ENCODE measurements at places on chromosomes 5 and 9.

DNA sequence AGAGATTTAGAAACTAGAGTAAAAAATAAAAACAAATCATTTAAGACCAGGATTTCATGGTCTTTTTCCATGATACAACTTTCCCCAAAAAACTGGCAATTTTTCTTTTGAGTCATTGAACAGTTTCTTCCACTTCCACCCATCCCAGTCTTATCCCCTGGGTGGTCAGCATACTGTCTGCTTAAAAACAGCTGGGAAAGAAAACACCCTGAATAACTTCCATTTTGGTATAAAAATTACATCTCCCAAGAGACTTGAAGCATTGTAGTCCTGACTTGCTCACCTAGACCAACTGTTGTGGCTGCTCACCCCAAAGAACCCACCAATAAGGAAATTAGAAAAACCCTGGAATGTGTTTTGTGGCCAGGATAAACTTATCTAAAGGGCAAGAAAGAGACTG lies 731.3 kb downstream of the NR2F1-AS1 start:
- no peak for DNase-seq

GRCh38 chr5:150613991-150614660 lies 26.3 kb upstream of the SYNPO start:
- no peak for DNase-seq

DNA sequence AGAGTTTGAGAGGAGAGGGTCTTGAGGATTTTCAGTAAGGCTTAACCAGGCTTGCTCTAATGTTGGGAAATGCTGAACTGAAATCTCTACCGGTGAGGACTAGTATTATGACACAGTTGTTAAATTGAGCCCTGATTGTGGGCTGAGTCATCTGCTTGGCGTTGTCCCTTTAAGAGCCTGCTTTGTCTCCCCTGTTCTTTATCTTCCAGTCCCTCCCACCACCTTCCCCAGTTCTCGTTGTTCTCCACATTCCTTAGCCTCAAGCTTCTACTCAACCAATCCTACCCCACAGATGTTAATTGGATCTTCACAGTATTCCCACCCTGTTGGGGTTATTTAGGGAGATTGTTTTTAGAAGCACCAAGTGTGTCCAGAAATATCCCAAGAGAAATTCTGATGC lies 57.6 kb downstream of the ANKRD55 start:
- no peak for DNase-seq

- no peak for DNase-seq
Observed at GRCh38 chr9:21993007-21993406, 1.2 kb downstream of the CDKN2A start.

GRCh38 chr9:134658378-134658955 lies 16.9 kb downstream of the COL5A1 start:
- DNase-seq: peak; percentile 76

- no peak for DNase-seq
Observed at GRCh38 chr5:133727636-133728035, 115.3 kb upstream of the FSTL4 start.

DNA sequence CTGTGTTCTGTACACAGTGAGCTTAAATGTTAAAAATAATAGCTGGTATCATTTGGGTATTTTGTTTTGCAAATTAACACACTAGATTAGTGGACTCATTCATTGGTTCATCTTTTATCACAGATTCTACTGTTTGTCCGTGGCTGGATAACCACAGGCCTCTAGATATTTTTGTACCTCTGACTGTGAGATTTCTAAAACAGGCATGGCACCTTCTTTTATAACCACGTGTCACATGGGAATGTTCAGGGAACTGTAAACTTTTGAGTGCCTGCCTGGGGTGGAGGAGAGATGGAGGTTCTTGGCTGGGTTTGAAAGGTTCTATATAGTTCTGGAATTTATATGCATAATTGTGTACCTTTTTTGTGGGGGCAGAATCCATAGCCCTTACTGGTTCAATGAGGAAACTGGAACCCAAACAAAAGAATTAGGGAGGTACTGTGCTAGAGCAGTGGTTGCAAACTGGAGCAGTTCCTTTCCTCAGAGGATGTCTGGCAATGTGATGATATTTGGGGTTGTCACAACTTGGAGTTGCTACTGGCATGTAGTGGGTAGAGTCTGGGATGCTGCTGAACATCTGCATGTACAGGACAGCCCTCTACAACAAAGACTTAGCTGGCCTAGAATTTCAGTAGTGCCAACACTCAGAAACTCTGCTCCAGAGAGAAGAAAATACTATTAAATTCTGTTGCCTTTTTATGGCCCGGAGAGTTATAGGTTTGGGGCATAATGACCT lies 16.9 kb downstream of the TLE4 start:
- no peak for DNase-seq

- DNase-seq: no peak
Observed at GRCh38 chr5:54438620-54439389, 16.7 kb upstream of the HSPB3 start.

- DNase-seq: no peak
Observed at GRCh38 chr5:45060724-45061123, 252.0 kb downstream of the MRPS30 start.

DNA sequence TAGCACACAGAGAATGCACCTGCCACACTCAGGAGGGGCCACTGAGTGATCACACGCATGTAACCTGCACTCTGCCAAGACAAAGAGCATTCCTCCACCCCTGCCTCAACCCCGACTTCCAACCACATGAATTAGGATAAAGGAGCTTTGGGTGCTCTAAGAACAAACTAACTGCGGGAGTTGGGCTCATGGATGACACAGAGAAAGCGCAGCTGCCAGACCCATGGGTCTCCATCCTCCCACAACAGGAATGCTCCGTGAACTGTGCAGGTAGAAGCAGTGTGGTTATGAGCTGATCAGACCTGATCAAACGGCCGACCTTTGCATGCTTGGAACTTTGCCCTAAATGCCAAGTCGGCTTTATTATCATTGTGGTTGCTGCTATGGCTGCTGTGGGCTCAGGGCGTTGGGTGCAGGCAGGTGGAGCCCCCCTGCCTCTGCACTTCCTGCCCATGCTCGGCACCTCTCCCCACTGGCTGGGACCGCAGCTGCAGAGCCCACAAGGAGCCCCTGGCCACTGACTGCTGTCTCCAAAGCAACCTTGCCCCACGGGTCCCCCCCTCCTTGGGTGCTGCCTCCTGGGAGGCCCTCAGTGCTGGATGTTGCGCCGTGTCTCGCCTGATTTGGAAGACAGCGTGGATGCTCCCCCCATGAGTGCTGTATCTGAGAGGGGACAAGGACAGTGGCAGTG lies 2.6 kb upstream of the SLC6A3 start:
- DNase-seq: no peak

- DNase-seq: no peak
Observed at GRCh38 chr5:14417276-14417730, 164.3 kb upstream of the OTULINL start.

DNA sequence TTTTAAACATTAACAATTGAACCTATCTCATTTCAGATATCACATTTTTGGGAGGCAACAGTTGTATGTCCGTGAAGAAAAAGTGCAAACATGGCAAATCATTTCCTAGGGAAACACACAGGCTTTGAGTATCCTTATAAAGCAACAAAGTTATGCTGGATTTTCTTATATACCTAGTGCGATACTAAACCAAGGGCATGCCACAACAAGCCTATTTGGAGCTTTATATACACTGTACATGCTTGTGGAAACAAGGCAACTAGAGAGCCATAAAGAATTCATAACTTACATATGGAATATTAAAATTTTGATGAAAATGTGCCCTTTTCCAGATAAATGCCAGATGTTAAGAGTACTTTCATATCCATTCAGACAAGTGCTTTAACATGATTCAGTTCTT lies 191.4 kb downstream of the DCP2 start:
- no peak for DNase-seq

DNA sequence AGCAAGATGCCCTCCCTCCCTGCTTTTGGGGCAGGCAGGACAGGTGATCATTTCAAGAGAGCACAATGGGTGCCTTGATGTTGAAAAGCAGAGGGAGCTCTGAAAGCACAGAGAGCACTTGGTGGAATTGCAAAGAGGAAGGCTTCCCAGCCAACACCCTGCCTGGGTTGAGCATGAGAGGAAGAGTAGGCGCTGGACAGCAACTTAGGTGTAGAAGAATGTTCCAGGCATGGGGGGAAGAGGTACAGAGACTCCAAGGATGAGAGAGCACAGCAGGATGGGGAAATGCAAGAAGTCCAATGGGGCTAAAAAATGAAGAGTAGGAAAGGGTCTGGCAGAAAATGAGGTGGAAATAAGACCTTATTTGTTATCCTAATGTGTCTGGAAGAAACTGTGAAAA lies 144.8 kb downstream of the TRIM36 start:
- no peak for DNase-seq

GRCh38 chr5:72013766-72014624 lies 93.3 kb upstream of the MAP1B start:
- peak; percentile 76 for DNase-seq

GRCh38 chr5:174259696-174260420 lies 214.4 kb downstream of the NSG2 start:
- DNase-seq: no peak

GRCh38 chr9:95098391-95098921 lies 219.1 kb downstream of the FANCC start:
- DNase-seq: no peak

Data from NCI-H345 (cell line).